B cell (primary cell): ENCODE measurements at places on chromosomes 12 and 14.
A peak's percentile ranks its signal among the peaks of the same experiment; 100 is the strongest.

DNA sequence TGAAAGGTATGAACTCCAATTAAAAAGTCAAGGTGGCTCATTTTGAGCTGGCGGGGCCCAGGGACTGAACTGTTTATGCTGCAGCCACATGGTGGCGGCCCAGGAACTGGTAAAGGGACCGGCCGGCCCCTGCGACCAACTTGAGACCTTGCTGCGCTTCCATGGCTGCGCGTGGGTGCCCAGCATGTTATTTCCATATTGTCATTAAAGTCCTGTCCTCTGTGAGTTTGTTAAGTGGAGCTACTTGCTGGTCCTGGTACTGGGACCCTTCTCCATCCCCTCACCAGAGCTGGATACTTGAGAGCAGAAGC lies 62.3 kb downstream of the BEGAIN start:
- DNase-seq, result no peak

GRCh38 chr12:70078161-70078560 lies 165.1 kb upstream of the CNOT2 start:
- no peak for DNase-seq

DNA sequence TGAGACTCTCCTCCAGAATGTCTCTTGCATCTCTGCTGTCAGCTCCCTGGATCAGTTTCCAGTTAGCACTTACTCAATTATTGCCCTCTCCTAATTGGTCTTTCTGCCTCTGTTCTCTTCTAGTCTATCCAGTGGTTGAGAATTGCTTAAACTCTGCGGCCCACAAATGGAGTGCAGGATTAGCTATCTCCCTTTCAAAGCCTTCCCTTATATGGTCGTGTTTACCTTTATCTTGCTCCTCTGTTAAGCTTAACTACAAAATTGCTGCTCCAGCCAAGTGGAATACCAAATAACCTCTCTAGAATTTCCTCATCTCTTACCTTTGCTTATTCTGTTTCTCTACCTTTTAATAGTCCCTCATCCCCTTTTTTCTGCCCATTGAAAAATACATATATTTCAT lies 132.7 kb downstream of the NRXN3 start:
- DNase-seq, result no peak

GRCh38 chr12:5201554-5202218 lies 158.0 kb downstream of the KCNA5 start:
- DNase-seq, result no peak

GRCh38 chr12:90355711-90356355 lies 599.1 kb downstream of the CCER1 start:
- no peak for DNase-seq

DNA sequence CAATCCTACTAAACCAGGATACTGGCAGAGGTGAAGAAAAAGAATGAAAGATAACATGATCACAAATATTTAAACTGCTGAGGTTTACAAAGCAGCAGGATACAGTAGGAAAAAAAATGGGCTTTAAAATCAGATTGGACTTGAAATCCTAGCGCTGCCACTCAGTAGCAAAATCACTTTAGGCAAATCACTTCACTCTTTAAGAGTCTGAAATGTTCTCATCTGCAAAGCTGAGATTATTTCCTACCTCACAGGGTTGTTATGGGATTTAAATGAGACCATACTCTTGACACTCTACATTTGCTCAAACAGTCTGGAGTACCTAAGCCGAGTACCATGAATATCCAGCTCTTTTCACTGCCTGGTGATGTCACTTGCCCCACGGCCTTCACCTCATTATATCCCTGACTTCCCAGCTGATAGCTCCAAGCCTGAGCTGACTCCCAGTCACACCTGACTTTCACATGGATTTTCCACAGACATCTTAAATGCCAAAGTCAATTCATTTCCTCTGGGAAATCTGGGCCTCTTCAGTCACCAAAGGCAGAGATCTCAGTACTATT lies 60.2 kb downstream of the UBR7 start:
- DNase-seq, result no peak

DNA sequence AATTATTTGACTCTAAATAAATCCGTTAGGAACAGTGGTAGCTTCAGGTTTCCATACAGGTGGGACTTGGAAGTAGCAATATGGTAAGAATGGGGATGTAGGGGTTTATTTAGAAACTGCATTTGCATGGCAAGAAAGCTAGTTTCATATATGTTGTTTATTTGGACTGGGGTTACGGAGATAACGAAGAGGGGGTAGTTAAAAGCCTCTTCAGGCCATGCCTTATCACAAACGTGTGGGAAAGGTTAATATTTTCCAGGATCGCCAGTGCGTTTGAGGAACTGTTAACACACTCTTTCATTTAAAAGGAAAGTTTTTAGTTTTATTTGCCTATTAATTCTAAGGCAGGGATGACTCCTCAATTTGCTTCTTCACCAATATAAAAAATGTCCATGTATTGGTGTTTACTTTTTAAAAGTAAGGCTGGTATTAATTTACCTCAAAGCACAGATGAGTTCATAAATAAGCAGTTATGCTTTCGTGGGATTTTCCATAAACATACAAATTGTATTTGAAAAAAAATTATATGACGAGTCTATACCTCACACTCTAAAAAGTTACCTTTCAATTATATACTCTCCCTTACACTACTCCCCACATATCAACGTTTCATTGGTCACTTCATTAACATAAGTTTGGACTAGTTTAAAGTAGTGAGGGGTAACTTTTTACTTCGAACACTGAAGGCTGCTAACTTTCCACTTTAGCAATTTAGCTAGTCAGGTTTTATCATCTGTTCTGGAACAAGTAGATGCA lies 814 bp downstream of the RAB2B start:
- DNase-seq, result no peak

DNA sequence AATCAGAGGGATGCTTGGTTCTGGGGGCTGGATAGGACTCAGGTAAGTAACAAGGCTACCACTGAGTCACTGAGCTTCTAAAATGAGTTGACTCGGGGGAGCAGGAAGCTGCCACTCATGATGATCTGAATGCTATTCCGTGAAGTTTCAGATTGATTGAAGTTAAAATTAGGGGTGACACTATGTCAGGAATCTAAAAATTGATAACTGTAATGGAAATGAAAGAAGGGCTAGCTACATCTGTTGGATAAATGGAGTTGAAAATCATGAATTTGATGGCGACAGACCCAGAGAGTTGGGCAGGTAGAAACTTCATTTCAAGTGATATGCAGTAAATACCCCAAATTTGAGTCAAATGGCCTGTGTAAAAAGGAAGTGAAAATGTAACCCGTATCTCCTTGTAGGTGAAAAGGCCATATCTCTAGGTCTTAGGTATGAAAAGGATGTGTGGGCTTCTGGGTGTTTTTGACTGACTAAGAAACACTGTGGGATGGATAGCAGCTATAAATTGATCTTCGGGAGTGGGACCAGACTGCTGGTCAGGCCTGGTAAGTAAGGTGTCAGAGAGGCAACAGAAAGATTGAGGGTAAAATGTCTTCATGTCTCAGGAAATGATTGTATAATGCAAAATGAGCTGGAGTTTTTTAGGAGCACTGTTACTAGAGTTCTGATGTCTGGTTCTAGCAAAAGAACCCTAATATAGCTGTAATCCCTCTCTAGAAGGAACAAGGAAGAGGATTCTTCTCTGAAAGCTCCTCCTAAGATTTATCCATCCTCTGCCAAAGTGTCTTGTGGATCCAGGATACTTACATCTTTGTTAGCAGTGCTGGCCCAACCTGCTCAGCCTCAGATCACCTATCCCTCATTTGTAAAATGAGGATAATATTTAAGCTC lies 57.3 kb downstream of the DAD1 start:
- peak; percentile 79 for DNase-seq

- peak; percentile 65 for DNase-seq
These were observed 41.4 kb upstream of the MANSC4 start for GRCh38 chr12:27821259-27821973.

DNA sequence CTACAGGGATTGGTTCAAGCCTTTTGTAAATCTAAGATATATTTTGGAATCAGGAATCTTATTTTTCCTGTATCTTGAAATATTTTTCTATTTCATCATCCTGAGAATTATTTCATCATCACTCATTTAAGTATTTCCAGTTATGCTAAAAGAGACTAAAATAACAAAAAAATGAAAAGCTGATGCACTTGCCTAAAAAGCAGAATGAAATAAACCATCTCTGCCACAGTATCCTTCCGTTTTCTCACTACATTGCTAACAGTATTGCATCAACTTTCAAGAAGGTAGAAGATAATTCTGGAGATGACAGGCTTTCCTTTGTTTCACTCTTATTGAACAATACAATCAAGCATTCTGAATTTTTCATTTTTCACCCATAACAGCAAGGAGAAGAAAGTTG lies 31.1 kb upstream of the EIF5 start:
- no peak for DNase-seq

GRCh38 chr12:80798281-80798680 lies 81.6 kb downstream of the MYF5 start:
- DNase-seq, result no peak

- no peak for DNase-seq
These were observed 4.5 kb downstream of the KRT77 start for GRCh38 chr12:52698651-52699340.

- DNase-seq, result no peak
These were observed 132.4 kb downstream of the GCH1 start for GRCh38 chr14:54769951-54770863.
